Stimulated activated CD8-positive, alpha-beta memory T cell treated with anti-CD3 and anti-CD28 coated beads, Interleukin-2, amount 100 ng/mL, for 48 hours (primary cell): ENCODE measurements at places on chromosomes 13 and 19.

DNA sequence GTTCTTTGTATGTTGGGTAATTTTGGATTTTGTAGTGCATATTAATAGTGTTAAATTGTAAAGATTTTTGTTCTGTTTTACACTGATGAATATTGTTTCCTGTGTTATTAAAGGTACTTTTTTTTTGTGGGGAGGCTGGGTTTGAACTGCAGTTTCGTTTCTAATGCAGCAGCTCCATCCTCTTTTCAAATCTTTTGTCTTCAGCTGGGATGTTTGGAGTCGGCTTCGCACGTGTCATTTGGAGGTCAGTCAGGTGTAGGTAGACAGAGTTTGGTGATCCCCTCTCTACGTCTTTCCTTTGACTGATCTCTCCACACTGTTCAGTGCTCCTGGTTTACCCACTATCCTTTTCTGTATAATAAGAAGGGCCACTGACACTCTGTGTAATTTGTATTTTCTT lies 30.3 kb downstream of the TDRD3 start:
- no peak for DNase-seq

- no peak for DNase-seq
These were observed 25.9 kb downstream of the UBA2 start for GRCh38 chr19:34454091-34454490.

DNA sequence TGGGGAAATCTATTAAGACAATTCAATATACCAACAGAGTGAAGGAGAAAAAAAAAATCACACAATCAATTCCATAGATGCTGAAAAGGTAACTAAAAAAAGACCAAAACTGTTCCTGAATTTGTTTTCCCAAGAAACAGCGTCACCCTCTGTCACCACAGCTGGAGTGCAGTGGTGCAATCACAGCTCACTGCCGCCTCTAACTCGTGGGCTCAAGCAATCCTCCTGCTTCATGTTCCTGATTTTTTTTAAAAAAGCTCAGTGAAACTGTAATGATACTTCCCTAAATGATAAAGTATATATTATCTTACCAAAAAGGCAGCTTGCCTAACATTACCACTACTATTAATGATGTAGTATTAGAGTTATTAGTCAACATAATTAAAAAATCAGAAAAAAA lies 19.6 kb upstream of the ZFP14 start:
- DNase-seq, result no peak

DNA sequence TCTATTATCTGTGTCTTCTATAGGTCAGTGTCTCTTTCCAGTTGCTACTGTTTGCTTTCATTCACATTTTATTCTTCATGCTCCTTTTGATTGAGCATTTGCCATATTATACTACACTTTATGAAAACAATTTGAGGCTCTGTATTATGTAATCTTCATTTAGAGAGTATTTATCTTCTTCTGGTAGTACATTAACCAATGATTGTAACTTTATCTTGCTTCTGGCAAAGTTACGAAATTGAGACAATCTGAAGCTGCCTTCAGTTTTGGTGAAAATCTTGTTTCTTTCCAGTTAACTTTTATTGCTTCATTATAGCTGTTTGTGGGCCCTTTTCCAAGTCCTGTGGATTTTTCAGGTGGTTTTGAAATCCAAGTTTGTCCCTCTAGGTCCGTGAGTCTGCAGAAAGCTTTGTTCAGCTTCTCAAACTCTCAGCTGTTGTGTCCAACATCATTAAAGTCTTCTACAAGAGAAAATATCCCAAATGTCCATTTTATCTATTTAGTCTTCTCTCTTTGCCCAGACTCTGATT lies 1255.4 kb upstream of the SPRY2 start:
- DNase-seq, result no peak

DNA sequence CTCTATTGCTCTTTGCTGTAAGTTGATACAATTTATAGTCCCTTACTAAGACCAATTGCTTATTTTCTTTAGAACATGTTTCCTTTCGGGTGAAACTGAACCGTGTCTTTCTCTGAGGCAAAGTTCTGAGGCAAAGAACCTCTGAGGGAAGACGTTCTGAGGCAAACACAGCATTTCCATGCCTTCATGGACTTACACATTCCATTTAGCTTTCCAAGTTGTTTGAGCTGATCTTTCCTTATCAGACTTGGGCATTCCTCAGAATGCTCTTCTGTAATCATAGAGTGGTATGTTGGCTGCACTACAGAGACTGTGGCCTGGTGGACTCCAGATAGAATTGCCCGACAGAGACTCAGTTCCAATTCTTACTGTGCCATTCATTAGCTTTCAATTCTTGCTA lies 579.1 kb downstream of the KCTD12 start:
- no peak for DNase-seq

- DNase-seq, result no peak
These were observed 165.7 kb upstream of the KL start for GRCh38 chr13:32850316-32851052.

- DNase-seq, result peak; percentile 51
These were observed 1.3 kb upstream of the LRCH1 start for GRCh38 chr13:46551410-46552302.

DNA sequence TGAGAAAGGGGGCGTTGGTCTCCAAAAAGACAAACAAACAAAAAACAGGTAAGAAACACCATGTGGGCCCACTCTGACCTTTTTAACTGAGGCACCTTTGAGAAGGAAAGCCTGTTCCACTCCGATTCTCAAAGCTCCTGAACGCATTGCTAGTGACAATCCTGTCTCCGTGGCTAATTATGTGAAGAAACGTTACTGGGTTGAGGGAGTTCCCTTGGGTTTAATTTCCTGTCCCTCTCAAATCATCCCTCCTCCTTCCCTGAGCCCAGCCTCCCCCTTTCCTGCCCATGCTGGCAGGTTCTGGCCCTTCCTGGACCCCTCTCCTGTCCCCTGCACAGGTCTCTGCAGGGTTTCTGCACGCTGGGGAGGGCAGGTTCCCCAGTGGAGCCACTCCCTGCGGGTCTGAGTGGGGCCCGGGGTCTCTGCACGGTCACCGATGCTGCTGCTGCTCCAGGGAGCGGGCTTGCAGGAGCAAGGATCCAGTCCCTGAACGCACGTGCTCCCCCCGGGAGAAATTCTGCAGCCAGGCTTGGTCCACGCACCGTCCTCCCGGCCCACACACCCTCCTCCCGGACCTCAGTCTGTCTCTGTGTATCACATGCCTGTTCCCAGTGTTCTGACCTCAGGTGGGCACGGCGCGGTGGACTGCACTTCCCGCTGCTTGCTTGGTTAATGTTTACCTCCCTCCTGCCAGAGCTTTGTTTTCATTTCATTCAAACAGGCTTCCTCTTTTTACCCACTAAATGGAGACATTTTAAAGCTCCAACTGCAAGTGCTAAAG lies 76.4 kb upstream of the MCF2L start:
- no peak for DNase-seq

GRCh38 chr19:28537079-28537478 lies 675.9 kb downstream of the UQCRFS1 start:
- no peak for DNase-seq

- no peak for DNase-seq
These were observed 1.0 kb upstream of the CREB3L3 start for GRCh38 chr19:4152241-4152998.

- no peak for DNase-seq
These were observed 9.4 kb upstream of the NUP62 start for GRCh38 chr19:49938662-49939061.

- DNase-seq, result no peak
These were observed 21.8 kb downstream of the EVI5L start for GRCh38 chr19:7851623-7852500.

DNA sequence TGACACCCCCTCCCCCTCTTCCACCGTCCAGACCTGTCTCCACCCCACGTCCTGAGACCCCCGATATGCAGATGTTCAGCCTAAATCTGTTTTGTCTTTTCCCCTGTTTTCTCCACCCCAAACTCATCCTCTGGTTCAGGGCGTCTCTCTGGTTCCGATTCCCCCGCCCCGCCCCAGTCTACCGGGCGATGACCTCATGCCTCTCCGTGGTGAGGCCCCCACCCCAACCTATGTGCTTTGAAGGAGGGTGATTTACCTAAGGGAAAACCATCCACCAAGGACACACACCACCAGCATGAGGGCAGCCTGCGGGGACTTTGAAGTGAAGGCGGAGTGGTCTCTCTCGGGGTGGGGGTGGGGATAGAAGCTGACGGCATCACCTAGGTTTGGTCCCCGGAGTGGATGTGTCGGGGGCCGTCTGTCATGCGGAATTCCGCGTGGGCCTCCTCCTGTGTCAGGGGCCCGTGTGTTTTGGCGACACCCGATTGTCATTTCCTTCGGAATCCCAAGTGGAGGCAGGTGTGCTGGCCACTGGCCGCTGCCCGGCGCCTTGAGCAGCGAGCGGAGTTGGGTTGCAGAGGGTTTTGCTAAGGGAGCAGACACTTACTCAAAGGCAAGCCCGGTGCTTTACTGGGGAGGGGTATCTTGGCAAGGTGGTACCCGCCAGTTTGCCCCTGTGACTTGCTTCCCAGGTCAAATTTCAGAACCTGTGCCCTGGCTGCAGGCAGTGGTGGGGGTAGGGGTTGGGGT lies 1.4 kb downstream of the FZR1 start:
- no peak for DNase-seq

- DNase-seq, result no peak
These were observed 1.0 kb downstream of the CLPP start for GRCh38 chr19:6362351-6362801.

GRCh38 chr19:50679177-50680125 lies 30.2 kb downstream of the C19orf81 start:
- DNase-seq, result peak; percentile 74

- DNase-seq, result no peak
These were observed 211.1 kb upstream of the TSHZ3 start for GRCh38 chr19:31560086-31561060.

DNA sequence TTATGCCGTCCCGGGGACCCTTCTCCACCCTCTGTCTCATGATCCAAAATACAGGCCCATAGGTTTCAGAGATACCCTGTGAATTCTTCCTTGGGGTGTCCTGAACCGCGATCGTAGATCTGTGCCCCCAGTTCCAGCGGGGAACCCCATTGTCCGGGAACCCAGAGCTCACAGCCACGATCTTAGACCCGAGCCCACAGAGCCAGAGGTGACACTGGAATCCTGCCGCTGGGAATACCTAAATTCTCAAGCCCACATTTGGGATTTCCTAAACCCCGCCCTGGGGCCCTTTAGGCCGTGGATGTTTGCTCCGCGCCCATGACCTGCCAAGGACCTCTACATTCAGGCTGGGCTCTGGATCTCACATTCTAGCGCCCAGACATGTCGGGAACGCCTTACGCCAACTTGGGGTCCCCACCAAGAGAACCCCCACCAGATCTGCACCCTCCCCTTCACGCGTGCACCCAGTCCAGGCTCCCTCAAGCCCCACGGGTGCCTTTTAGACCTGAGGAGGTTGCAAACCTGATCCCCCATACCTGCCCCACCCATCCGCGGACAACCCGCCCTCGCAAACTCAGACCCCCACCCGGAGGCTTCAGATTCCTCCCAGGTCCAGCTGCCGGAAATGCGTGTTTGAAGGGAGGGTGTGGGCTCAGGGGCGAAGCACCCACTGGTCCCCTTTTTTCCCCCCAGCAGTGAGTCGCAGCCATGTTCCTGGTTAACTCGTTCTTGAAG lies 605 bp downstream of the CAPNS1 start:
- DNase-seq, result peak; percentile 14

- no peak for DNase-seq
These were observed 96.7 kb downstream of the GJA3 start for GRCh38 chr13:20064128-20064527.

- peak; percentile 81 for DNase-seq
These were observed 2.9 kb upstream of the LTBP4 start for GRCh38 chr19:40598121-40598917.

- DNase-seq, result no peak
These were observed 40.5 kb downstream of the DZIP1 start for GRCh38 chr13:95603887-95604555.
